ENCODE measurements at places on chromosomes 16 and 17. TPM values are rescaled to one million over a fixed set of nuclear protein-coding genes. Genes with fewer than 3 reads are reported as not detected.

ZP2 gene
- total RNA-seq = not detected

NACA2 gene
- total RNA-seq = not detected

TBC1D28 gene
- not detected for total RNA-seq

DRC3 gene
- total RNA-seq = 0.49 TPM

USH1G gene
- total RNA-seq = 0.16 TPM

DBNDD1 gene
- 17.5 TPM for total RNA-seq

SLC22A31 gene
- total RNA-seq = not detected

SMIM5 gene
- total RNA-seq = not detected

RNF43 gene
- not detected for total RNA-seq

HBA1 gene
- total RNA-seq = not detected

TMEM100 gene
- total RNA-seq = 17.1 TPM

WSCD1 gene
- 27.6 TPM for total RNA-seq

Data from bladder microvascular endothelial cell (primary cell).